HFFc6 (cell line): ENCODE measurements at places on chromosomes 3 and 15.

DNA sequence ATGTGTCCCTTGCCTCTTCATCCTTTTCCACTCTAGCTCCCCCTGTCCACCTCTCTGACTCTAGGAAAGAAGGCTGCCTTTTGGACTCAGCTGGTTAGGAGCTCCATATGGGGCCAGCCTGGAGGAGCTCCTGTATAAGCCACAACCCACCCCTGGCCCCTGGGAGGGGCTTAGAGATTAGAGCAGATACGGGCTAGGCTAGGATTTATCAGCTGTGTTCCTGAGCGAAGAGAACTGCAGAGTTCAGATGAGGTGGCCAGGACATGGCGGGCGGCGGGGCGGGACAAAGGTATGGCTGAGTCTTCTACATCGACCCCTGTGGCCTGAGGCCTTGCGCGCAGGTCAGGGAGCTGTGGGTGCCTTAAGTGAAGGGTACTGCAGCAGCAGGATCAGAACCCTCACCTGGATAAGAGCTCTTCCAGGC, 7.9 kb downstream of the NBEAL2 start:
- DNase-seq = no peak

- peak; percentile 13 for DNase-seq
Measured at GRCh38 chr15:100849021-100849854, 30.4 kb upstream of the ALDH1A3 start.

DNA sequence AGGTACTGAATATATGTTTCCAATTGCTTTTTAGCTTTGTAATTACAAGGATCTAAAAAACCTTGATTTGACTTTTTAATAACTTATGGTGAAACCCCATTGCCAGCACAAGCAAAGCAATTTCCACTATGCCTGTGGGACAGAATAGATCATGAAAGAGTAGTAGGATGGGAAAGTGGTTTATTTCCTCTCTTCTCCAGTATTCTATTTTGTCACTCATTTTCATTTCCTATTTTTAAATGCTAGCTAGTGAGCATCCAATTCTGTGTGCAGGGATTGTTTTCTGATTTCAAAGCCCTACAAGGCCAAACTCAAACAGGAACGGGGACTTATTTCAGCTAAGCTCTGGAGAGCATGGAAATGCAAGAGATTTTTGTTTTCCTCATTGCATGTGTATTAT, 132.0 kb upstream of the TGFBR2 start:
- no peak for DNase-seq

DNA sequence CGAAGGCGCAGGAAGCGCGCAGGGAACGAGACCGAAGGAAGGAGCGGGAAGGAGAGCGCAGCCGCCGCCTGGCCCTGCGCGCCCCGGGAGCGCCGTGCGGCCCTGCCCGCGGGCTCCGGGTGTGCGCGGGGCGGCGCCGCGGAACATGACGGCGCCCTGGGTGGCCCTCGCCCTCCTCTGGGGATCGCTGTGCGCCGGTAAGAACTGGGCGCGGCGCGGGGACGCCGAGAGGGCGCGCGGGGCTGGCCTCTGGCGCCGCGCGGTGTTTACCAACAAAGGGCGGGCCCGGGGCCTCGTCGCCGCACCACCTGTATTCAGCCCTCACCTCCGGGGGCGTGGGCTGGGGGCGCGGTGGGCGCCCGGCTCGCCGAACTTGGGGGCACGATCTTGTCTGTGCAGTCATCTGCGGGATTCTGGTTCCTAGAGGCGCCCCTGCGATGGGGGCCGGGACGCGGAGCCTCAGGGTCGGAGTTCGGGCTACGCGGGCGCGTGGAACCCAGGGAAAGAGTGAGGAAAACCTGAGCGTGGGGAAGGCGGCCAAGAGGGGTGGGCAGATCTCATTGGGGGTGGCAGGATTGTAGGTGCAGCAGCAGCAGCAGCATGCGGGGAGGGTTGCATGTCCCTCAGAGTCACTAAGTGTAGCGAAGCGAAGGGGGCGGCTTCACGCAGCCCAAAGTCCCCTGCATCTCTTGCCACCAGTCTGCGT, 641 bp downstream of the ACVR2B start:
- DNase-seq = no peak

GRCh38 chr3:13473020-13473419, 7.1 kb upstream of the HDAC11 start:
- DNase-seq = no peak
